GM12864 (cell line): ENCODE measurements at places on chromosomes 6 and 20.

- DNase-seq, result no peak
Measured at GRCh38 chr20:23135449-23136420, 49.6 kb upstream of the CD93 start.

DNA sequence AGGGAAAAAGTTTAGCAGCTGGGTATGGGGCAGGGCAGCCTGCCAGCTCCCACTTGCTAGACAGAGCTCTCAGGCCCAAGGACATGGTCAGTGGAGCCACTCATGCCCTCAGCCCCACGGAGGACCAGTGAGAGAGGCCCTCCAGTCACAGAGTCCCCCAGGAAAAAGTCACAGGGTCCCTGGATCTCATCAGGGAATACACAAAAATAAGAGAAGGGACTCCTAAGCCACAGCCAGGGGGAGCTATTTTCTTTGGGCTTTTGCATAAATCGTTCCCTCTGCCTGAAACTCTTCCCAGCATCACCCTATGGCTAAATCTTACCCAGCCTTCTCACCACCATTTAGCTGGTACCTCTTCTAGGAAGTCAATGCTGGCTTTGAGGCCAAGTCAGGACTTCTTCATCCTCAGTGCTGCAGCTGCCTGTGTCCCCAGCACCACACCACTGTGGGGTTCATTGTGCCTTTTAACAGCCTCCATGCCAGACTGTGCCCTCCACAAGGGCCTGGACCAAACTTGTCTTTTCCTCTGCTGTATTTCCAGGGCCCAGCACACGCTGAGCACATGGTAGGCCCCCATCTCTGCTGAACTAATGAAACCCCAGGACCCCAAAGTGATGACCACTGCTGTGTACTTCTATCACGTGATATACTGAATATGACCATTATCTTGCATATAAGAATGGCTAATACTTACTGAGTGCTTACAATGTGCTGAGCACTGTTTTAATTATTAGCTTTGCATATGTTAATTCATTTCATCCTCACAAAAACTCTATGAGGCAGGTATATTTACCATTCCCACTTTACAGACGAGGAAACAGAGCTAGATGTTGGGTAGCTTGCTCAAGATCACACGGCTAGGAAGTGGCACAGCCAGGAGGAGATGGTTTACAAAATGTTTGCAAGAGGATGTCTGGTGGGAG is 2.0 kb downstream of the ZNF335 start:
- DNase-seq, result no peak

DNA sequence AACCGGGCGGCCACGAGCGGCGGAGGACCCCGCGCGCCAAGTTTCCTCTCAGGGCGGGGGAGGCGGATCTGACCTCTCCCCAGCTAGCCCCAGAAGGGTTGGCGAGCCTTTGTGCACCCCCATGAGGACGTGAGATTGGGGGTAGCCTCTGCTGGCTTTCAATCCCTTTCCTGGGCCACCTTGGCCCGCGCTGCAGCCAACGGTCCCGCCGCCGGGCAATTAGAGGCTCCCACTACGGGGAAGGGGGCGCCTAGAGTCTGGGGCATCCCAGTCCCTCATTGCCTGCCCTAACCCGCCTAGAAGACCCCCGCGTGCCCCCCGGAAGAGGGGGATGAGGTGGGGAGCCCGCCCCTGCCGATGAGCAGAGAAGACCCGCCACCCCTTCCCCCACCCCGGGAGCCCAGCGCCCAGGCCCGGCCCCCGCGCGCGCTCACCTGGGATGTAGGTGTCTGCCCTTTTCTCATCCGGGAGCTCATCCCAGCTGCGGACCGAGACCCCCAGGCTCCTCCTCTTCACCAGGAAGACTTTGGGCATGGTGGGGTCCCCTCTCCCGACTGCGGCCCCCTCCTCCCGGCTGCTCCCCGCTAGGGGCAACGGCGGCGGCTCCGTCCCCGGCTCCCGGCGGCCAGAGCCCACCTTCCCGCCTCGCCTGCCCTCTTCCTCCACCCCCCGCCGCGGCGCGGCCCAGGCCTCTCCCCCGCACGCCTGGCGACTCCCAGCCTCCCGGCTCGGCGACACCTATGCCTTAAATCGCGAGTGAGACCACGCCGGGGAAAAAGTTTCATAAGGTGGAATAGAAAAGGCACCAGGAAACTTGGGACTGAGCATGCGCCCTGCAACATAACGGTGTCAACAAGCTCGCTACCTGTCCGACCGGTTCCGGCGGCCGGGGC is at the start of gene OVOL2:
Gene OVOL2 (minus strand): TSS at position 816 of the 893 bp plus-strand sequence. CDS start 282 bp downstream, at position 534.
- no peak for DNase-seq

DNA sequence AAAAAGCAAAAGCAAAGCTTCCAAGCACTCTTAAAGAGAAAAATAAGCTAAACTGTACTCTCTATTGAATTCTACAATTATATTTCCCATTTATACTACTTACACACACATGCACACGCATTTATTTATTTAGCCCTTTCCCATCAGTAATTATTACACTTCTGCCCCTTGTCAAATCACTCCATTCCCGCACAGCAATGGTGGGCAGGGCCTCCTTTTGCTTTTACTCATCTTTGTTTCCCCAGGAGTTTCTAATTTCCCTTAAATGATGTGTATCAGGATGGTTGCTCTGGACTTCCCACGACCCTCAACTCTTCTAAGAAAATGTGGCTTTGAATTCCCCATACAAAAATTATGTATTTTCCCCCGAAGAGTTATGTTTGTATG is 19.9 kb downstream of the PXT1 start:
- no peak for DNase-seq

GRCh38 chr6:142947714-142948480 is 2.9 kb upstream of the HIVEP2 start:
- DNase-seq, result peak; percentile 49

GRCh38 chr6:128885381-128885780 is 2.4 kb downstream of the LAMA2 start:
- no peak for DNase-seq

DNA sequence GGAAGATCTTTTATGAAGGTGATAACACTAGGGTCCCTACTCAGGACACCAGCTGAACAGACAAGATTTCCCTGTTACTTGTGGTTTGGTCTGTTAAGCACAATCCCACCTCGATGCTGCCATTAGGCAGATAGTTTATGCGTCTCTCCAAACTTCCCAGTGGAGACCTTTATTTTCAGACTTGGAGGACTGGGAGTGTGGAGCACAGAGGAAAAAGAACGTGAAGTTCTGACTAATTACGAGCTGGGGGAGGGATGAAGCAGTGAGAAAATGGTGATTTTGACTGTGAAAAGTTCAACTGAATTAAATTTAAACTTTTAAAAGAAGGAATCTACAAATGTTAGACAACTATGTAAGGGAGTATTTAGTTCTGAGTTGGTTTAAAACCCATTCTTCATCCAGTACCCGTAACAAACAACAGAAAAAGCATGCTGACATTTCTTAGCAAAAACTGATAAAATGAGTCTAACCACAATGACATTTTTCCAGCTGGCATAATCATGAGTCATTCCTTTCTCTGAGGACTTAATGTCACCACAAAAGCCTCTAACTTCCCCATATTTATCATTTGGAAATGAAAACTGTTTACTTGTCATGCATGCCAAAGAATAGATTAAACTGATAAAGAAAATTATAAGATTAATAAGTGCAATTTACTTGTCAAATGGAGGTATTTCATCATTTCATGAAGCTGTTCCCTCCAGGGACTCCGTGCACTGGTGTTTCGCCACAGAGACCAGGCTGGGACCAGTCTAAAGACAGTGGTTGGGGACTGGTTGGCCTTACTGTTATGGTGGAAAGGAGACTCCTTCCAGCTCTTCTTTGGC is 113.3 kb upstream of the SSTR4 start:
- DNase-seq, result no peak

DNA sequence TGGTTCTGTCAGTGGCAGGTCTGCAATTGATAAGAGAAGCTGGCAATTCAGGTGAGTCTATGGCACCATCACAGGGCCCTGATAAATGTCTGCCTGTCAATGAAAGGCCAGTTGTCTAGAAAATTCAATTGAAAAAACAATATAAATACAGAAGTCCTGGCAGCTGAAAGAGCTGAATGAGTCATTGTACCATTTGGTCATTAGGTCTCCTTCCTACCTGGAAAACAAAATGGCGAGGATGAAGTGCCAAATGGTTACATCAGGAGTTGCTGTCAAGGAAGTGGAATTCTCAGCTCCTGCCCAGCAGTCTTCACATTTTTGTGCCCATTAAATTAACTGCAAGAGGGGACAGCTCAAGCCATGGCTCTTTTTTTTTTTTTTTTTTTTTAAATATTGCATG is 37.7 kb downstream of the PEX7 start:
- no peak for DNase-seq

DNA sequence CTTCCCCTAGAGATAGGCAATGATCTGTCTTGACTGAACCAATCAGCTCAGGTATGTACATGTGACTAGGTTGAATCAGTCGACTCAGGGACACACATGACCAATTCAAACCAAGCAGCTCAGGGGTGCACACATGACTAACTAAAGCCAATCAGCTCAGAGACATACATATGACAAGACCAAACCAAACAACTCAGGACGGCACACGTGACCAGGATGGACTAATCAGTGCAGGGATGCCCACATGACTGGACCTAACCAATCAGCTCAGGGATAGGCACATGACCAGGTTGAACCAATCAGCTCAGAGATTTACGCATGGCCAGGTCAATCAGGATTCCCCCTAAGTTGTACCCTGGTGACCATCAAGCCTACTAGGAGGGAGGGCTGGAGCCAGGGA is 310.3 kb downstream of the CDH26 start:
- DNase-seq, result no peak

- no peak for DNase-seq
Measured at GRCh38 chr6:77373955-77374354, 89.3 kb downstream of the HTR1B start.
